NCI-H446 (cell line): ENCODE measurements at places on chromosomes 3 and 15.

- no peak for DNase-seq
Observed at GRCh38 chr15:42502477-42502876, 7.0 kb downstream of the SNAP23 start.

DNA sequence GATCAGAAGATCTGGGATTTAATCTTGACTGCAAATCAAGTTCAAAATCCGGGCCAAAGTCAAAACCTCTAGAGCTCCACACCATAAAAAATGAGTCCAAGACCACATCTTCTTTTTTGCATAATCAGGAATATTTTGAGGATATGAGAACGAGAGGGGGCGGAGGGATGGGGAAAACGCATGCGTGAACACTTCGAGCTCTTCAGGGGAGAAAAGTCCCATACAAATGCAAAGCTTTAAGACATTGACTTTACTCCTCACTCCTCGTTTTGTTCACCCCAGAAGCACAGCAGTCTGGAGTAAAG is 68.2 kb downstream of the SUMF1 start:
- no peak for DNase-seq

GRCh38 chr15:78006567-78007205 is 70.8 kb downstream of the TBC1D2B start:
- no peak for DNase-seq

DNA sequence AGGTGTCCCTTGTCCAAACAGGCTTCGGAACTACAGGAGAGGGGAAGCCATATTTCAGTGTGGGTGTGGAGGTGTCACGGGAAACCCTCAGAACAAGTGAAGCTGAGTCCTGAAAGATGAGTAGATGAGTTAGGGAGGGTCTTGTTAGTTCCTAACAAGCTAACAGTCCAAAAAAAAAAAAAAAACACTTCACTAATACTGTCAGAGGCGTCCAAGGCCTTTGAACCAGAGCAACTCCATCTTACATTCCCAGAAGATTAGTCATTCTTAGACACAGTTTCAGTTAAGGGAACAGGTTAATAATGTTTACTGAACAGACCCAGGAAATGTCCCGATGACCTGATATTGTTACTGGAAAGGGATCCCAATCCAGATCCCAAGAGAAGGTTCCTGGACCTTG is 7.0 kb upstream of the ATP8B4 start:
- no peak for DNase-seq

DNA sequence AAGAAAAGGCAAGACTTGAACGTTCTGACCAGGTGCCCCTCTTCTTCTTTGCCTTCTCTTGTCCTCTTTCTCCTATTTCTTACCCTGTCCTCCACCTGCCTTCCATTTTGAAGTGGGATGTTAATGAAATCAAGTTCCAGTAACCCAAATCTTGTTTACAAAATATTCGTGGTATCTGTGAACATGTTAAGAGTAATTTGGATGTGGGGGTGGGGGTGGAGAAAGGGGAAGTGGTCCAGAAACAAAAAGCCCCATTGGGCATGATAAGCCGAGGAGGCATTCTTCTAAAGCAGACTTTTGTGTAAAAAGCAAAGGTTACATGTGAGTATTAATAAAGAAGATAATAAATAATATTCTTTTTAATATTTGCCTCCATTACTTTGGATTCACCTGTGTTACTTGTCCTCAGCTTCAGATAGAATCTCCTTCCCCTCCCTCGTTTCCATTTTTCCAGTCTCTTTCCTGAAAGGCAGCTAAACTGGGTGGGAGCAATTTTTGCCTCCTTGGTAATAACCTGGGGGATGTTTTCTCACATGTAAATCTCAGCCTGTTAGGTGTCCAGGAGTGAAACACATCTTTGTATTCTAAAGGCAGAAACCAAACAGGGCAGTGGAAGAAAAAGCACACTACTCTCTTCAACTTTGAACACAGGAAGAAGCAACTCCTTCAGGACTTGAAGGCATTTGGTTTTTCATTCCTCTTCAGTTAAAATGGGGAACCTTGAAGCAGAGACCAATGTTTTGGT is 3.2 kb downstream of the CHST2 start:
- DNase-seq = no peak

- DNase-seq = no peak
Observed at GRCh38 chr15:90456236-90456635, 68.2 kb downstream of the IQGAP1 start.

GRCh38 chr3:172717493-172718088 is 6.7 kb upstream of the NCEH1 start:
- no peak for DNase-seq

GRCh38 chr3:154137036-154137435 is 15.8 kb downstream of the ARHGEF26 start:
- no peak for DNase-seq
